ENCODE measurements at places on chromosomes 1 and 21. TPM values are rescaled to one million over a fixed set of nuclear protein-coding genes. Genes with fewer than 3 reads are reported as not detected.

DNA sequence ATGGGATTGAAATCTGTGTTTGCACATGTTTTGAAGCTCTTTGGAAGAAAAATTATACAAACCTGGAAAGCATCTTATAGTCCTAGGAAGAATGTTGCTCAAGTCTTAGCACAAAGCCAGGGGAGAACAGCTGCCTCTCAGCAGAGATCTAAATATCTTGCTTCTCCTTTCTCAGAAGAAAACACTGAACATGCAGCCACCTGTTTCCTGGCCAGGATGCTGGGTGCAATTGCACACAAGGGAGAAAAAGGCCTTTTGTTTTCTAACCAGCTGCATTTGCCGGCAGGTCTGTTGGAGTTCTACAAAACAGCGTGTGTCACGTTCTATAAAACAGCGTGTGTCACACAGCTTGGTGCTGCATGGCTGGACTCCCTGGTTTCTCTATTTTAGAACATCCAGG, 259.6 kb upstream of the PLD5 start:
- no peak for DNase-seq

DNA sequence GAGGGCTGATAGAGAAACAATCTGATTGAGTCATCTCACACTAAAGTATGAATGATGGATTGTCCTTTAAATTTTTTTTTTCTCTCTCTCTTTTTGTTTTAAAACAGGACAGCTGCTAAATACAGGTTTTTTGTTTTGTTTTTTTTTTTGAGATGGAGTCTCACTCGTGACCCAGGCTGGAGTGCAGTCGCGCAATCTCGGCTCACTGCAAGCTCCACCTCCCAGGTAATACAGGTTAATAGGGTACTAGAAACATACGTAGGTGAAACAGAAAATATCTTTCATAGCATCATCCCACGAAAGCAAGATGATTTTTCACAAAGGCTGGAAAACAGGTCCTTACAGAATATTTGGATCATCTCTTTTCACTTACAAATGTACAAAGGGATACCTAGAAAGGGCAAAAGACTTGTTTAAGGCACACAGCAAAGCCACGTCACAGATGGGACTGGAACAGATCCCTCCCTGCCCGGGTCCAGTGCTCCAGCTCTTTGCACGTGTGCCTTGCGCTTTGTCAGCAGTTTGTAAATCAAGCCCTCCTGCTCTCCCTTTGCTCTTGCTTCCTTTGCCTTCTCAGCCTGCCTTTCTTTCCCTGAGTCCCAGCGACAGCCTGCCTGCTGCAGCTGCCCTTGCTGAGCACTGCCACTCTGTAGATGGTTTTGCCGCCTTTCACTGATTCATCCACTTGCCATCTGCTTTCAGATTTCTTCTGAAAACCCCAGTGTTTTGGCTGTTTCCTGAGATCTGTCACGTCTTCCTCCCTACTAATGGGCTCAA, 171.3 kb upstream of the BEND5 start:
- no peak for DNase-seq

- no peak for DNase-seq
Observed at GRCh38 chr1:14365301-14365988, 233.0 kb upstream of the KAZN start.

DNA sequence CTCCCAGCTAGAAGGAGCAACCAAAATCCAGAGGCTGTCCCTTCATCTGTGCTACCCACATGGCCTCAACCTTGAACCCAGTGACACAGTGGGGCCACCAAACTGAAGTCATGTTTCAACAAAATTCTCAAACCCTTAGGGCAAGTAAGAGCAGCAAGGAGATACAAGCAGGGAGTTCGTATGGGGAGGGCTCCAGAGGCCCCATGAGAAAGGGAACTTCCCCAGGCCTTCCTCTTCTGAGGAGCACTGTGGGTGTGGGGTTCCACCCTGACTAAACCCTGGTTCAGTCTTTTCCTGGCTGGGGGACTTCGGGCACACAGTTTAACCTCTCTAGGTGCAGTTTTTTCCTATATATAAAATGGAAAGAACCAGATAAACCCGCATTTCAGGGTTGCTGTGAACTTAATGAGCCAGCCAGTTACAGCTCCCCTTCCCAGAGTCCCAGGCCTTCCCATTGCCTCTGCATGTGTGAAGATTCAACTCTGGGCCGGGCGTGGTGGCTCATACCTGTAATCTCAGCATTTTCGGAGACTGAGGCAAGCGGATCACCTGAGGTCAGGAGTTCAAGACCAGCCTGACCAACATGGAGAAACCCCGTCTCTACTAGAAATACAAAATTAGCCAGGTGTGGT, 8.0 kb upstream of the THEMIS2 start:
- no peak for DNase-seq

DNA sequence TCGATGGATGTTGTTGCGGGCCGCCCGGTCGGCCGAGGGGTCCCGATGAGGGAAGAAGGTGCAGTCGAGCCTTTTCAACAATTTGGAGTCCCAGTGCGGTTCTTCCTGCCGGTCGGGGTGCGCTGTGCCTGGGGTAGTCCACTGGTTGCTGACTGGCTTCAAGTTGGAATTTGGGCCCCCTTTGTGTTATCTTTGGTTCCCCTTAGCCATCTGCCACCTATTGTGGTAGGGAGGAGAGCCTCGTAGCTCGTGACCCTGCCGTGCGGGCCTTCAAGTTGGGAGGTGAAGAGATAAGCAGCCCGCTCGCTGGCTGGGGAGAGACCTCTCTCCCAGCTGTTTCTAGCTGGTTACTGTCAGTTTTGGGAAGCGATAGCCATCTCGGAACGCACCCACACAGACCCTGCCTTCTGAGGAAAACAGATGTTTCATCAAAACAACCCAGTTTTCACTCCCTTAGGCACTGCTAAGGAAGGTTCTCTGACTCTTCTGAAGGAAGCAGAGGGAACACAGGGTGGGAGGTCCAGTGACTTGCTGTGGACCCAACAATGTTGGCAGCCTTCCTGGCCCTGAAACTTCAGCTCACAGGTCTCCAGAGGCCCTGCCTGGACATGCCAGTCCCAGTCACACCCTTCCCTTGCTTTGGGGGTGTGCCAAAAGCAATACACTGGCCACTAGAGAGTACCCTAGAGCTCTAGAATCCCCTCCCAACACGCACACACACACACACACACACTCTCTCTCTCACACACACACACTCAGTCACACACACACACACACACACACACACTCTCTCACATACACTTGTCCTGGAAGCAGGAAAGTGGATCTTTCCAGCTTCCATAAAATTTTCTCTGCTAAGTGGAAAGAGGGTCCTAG, 1.0 kb downstream of the BTG2 start:
- no peak for DNase-seq

DNA sequence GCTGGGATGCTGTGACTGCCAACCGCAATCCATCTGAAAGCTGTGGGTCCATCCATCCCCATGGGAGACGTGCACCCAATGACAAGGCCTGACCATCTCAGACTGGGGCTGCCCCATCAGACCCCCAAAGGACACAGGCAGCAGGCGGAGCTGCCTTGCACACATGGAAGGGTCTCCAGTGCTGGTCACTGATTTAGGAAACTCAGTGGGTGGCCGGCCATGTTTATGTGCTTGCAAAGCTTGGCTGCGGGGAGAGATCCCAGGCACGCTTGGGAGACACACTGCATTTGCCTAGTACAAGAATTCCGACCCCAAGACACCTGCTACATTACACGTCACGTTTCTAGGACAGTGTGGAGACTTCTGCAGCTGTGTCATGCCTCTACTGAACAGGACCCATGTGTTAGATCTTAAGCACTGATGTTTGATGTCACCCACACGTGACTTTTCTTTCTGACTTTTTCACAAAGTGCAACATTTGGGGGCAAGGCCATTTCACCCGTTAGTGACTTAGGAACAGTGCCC, 181.4 kb downstream of the CLIC6 start:
- no peak for DNase-seq

DNA sequence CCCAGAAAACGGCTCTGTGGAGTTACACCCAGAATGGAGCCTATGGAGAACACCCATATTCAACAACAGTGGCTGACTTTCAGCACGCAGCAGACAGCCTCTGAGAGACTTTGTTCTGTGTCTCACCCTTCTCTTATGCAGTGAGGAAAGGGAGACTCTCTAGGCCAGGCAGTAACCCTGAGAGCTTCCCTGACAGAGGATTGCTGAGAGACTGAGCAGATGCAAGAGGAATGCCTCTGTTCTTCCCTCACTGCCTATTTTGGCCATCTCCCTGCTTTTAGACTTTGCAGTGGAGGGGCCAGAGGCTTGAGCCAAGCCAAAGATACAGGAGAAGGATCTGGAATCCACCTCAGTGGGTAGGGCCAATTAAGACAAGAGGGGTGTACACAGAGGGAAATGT, 41.8 kb upstream of the SLC16A1 start:
- no peak for DNase-seq

The COL11A1 gene
- 5.3 TPM for polyA plus RNA-seq

All from left renal cortex interstitium (tissue), 4 donors.